ENCODE measurements at places on chromosomes 12 and 14.

DNA sequence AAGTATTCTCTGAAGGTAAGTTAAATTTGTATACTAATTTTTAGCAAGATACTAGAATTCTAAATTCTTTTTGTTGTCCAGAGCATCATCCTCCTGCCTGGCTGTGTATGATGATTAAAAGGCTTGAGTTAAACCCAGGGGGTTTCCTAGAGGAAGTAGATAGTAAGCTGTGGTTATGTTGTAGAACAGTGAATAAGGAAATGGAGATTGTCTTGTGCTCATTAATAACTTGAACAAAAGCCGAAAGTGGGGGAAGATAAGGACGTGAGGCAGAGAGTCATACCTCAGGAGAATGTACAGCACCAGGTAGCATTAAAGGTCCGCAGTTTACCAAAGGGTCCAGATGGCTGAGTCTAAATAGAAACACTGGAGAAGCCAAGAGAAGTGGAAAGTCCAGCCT lies 42.0 kb downstream of the CKB start:
- DNase-seq: no peak

GRCh38 chr12:65305346-65305950 lies 27.0 kb downstream of the MSRB3 start:
- no peak for DNase-seq

- no peak for DNase-seq
Measured at GRCh38 chr14:105600939-105601359, 74.6 kb downstream of the TMEM121 start.

DNA sequence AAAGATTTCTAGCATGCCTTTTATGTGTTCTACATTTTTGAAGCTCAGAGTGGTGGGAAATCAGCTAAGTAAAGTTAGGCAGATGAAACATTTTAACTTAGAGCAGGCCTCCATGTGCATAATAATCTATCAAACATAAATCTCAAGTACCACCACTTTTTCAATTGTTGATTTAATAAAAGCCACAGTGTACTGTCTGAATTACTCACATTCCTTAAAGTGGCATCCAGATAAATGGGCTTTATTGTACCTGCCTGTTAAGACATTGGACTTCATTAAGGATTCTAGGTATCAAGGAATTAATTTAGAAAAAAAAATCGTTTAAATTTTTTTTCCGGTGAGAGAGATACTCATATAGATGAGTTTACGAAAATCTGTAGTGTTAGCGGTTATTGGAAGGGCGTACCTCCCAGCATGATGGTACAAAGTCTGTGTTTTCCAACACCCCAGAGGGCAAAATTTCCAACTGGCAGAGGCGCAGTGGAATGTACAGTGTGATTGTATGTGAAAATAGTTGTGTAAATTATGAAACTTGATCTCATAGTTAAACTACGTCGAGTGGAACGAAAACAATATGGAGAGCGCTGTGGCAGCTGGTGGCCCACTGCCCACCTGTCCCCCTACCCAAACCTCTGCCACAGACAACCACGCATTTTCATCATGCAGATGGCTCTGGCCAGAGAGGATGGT lies 25.0 kb downstream of the ELK3 start:
- no peak for DNase-seq

- DNase-seq: no peak
Measured at GRCh38 chr14:67748312-67748711, 46.6 kb downstream of the RDH12 start.

DNA sequence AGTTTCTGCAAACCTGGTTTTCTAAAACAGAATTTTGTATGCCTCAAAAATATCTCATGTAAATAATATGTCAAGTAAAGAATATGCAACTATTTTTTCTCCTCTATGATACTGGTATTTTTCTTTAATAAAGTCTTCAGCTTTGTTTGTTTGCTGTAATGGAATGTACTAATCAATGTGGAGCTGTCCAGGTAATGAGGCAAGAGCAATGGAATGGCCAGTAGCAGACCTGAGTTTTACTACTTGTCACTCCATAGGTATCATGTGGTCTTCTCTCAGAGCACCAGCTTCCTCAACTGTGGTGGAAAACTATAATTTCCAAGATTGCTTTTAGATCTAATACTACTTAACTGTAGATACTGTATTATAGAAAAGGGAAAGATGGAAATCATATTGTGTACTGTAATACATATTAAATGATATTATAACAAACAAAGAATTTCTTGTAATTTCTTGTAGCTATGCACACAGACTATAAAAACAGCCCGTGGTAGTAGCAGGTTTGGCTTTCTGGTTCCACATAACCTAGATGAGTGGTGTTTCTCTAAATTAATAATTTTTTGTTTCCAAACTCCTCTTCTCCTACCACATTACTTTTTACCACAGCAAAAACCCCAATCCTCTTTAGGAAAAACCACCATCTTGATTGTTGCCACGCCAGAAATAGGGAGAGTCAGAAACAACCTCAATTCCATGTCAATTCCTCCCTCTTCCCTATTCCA lies 70.6 kb downstream of the KIF21A start:
- DNase-seq: no peak

- DNase-seq: no peak
Measured at GRCh38 chr12:96635844-96636243, 146.5 kb downstream of the CFAP54 start.

DNA sequence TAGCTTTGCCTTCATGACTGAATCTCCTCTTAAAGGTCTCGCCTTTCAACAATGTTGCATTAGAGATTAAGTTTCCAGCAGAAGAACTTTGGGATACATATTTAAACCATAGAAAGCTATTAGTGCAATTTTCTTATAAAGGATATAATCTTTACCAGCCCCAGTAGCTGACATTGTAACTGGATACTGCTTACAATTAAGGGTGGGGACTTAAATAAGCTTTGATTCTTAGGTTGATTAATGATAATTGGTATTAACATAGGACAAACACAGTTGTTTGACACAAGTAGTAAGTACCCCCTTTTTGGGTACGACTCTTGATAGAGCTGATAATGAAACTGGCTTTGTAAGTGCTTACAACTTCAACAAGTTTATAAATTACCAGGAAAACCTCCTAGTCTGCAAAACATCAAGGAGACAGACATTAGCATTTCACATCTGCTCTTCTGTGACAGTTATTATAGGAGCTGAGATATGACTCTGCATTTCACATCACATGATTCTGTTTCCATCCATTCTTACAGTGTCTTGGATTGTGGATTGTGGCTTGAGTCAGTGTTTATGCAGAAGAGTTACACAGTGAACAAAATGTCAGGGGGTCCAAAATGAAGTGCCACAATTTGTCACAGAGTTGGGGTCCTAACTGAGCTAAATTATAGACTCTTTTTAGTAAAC lies 249.1 kb upstream of the E2F7 start:
- no peak for DNase-seq

DNA sequence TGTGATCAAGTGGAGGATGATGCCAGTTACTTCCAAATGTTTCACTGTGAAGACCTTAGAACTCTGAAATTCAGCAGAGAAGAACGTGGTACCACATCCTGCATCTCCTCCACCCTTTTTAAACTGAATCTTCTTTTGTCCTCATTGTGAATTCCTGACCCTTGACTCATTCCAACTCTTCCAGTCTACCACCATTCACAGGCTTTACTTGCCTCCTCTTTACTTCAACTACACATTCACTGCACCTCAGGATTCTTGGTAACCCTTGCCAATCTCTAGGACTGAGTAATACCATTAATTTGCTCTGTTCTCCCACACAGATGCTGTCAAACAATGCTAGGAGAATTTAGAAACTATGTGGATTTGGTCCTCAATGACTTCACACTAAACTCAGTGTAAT lies 37.3 kb downstream of the PPP1R12A start:
- no peak for DNase-seq

Data from posterior vena cava (tissue), 2 donors.